ENCODE measurements at places on chromosomes 12 and 14. TPM values are rescaled to one million over a fixed set of nuclear protein-coding genes. Genes with fewer than 3 reads are reported as not detected.

GRCh38 chr12:120759591-120760348 lies 34.1 kb downstream of the ACADS start:
- peaks cover 28% of the 10 kb centered on the region for H3K36me3 ChIP-seq
- no peaks in the 10 kb centered on the region for H3K27me3 ChIP-seq
- H3K27ac ChIP-seq, result no peak overlapping the region
- DNase-seq, result no peak

DNA sequence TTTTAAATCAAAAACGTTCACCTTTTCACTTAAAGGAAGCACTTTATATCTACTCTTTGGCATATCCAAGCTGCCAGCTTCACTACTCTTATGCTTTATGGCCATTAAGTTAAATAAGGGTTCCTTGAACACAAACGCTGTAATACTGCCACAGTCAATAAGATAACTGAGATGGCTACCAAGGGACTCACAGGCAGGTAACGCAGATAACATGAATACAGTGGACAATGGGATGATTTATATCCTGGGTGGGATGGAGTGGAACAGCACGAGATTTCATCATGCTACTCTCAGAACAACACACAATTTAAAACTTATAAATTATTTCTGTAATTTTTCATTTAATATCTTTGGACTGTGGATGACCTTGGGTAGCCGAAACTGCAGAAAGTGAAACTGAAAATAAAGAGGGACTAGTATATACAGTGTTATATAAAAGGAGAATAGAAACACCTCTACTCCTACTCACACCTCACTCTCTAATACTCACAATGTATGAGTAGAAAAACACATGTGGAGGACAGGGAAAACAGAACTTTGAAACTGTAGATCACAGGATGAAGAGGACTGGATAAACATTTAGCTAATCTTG lies 367.3 kb downstream of the C12orf50 start:
- DNase-seq, result no peak
- no peak overlapping the region for H3K27ac ChIP-seq
- no peaks in the 10 kb centered on the region for H3K4me1 ChIP-seq
- H3K4me3 ChIP-seq, result no peak overlapping the region
- peaks cover 1% of the 10 kb centered on the region for H3K27me3 ChIP-seq
- H3K36me3 ChIP-seq, result no peaks in the 10 kb centered on the region

- no peaks in the 10 kb centered on the region for H3K36me3 ChIP-seq
- no peak overlapping the region for H3K4me3 ChIP-seq
- no peaks in the 10 kb centered on the region for H3K27me3 ChIP-seq
- DNase-seq, result no peak
- no peak overlapping the region for H3K27ac ChIP-seq
- no peaks in the 10 kb centered on the region for H3K4me1 ChIP-seq
Measured at GRCh38 chr12:71282020-71282419, 124.2 kb upstream of the TSPAN8 start.

DNA sequence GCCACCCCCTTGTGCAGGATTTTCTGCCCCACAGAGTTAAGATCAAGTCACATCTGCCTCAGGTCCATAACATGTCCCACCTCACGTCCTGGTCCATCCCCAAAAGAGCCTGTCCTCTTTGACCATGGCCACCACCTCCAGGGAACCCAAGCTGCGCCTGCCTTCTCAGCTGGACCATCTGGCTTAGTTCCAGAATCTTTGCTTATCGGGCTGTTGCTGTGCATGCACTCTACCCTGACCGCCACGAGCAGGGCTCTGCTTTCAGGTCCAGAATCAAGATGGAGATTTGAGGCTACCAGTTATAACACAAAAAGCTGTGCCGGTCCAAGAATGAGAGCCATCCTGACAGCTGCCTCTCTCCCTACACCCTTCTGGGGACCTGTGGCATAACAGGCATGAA lies 326.7 kb downstream of the DPF3 start:
- H3K27me3 ChIP-seq, result peaks cover 11% of the 10 kb centered on the region
- H3K4me3 ChIP-seq, result no peak overlapping the region
- no peak for DNase-seq
- no peaks in the 10 kb centered on the region for H3K36me3 ChIP-seq
- no peak overlapping the region for H3K27ac ChIP-seq

ANO2 gene
- 4.5 TPM for total RNA-seq

PPFIA2 gene
- total RNA-seq, result not detected

CACNA2D4 gene
- 0.28 TPM for total RNA-seq

ALG10B gene
- total RNA-seq, result 0.44 TPM

POTEM gene
- not detected for total RNA-seq

All from endothelial cell (in vitro differentiated cells).